ENCODE measurements at places on chromosomes 16 and 17.

DNA sequence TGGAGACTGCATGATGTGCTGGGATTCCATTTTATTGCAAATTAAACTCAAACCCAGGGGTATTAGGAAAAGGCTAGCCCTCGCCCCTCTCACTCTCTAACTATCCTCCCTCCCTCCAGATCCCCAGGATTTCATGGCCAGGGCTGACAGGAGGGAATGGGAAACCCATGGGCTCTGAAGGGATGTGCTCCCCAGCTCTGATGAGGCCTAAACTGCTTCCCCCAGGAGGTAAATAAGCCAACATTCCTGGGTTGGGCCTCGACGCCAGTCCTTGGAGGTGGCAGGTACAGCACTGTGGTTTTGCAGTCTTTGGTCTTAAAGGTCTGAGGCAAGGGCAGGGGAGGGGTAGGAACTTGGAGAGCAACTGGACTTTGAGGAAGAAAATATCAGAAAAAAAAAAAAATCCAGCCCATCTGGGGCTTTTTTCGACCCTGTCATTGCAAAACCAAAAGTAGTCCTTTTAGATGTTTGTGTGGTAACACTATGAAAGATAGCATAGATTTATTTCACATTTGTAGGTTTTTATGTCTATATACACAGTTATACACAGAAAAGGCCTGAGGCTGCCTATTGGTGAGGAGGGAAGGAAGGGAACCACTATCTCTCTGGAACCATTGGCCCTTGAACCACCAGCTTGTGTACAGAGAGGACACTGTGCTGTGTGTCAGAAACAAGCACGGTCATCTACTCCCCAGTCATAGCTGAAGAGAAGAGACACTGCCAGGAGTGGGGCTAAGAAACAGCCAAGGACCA lies 12.0 kb downstream of the C17orf113 start:
- H3K4me3 ChIP-seq = no peak overlapping the region
- DNase-seq = no peak
- H3K27ac ChIP-seq = no peak overlapping the region
- no peaks in the 10 kb centered on the region for H3K36me3 ChIP-seq

- no peaks in the 10 kb centered on the region for H3K27me3 ChIP-seq
- H3K4me1 ChIP-seq = peaks cover 7% of the 10 kb centered on the region
- no peak overlapping the region for H3K27ac ChIP-seq
- DNase-seq = no peak
- peak overlapping the region; percentile 54 for H3K4me3 ChIP-seq
Observed at GRCh38 chr17:81033535-81034167, 1.3 kb upstream of the BAIAP2 start.

GRCh38 chr17:8951206-8951605 lies 14.3 kb downstream of the PIK3R5 start:
- no peaks in the 10 kb centered on the region for H3K27me3 ChIP-seq
- H3K36me3 ChIP-seq = no peaks in the 10 kb centered on the region
- peak overlapping the region; percentile 40 for H3K27ac ChIP-seq
- H3K4me3 ChIP-seq = no peak overlapping the region
- no peak for DNase-seq
- peaks cover 51% of the 10 kb centered on the region for H3K4me1 ChIP-seq

GRCh38 chr17:72151565-72152386 lies 31.0 kb downstream of the SOX9 start:
- no peaks in the 10 kb centered on the region for H3K4me1 ChIP-seq
- DNase-seq = no peak
- no peak overlapping the region for H3K27ac ChIP-seq

DNA sequence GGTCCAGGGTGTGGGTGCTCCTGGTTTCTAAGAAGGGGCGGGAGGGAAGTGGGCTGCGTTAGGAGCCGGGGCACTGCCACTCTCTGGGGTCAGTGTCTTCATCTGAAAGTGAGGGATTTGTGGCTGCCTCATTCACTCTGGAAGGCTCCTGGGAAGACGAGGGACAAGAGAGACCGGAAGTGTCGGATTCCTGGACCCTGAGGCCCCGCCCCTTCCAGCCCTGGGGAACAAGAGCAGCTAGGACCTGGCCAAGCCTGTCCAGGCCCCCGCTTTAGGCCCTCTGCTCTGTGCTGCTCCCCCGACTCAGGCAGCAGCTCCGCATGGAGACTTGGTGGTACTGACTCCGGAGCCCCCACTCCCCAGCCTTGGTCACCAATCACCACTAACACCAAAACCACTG lies 6.5 kb downstream of the LGALS3BP start:
- no peaks in the 10 kb centered on the region for H3K4me1 ChIP-seq
- no peak overlapping the region for H3K4me3 ChIP-seq
- DNase-seq = no peak
- H3K27me3 ChIP-seq = no peaks in the 10 kb centered on the region
- H3K36me3 ChIP-seq = no peaks in the 10 kb centered on the region

DNA sequence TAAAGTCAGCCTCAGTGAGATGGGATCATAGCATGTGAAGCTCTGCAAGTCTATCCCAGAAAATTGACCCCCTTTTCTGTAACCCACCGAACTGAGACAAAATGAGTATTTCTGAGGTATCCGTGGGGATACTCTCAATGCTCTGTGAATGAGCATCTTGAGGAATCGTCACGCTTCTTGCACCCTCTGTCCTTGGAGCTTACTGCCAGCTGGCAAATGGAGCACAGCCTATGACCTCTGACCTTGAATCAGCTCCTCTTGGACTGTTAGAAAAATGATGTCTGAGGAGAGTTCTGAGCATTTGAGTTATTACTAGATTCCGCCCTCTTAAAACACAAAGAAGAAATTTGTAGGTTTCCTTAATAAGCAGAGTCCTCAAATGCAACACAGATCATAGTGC lies 342.1 kb downstream of the ZFHX3 start:
- H3K4me3 ChIP-seq = no peak overlapping the region
- no peaks in the 10 kb centered on the region for H3K4me1 ChIP-seq
- no peak overlapping the region for H3K27ac ChIP-seq
- H3K27me3 ChIP-seq = no peaks in the 10 kb centered on the region
- no peak for DNase-seq

DNA sequence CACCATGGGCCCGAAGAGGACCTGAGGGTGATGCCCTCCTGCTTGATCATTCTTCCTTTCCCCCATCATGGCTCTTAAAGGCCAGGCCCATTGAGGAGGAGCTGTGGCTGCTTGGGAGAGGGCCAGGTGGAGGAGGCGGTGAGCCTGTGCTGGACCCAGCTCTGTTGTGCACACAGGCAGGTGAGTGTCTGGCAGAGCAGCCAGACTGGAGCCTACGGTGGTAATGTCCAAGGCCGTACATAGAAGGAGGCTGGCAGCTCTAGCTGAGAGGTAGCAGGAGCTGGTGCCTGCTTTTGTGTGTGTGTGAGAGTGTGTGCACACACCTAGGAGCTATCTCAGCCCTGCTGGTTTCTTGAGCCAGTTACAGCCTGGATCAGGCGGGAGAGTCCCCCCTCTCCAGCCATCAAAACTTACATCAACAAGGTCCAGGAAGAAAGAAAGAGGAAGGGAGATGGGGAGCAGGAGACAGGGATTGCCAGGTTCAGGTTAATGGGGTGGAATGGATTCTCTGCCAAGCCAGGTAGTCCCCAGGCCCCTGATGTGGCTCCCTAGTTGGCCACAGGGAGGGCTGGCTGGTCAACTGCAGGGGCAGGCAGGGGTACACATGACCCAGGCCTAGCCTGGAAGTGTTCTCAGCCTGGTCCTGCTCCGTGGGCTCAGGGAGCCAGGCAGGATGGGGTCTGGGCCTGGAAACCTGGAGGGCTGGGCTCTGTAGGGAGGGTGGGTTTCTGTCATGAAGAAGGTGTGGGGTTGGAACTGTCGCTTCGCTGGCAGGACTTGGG lies 107.1 kb downstream of the RAP1GAP2 start:
- H3K4me1 ChIP-seq = no peaks in the 10 kb centered on the region
- H3K27ac ChIP-seq = no peak overlapping the region

GRCh38 chr17:29143894-29144293 lies 36.3 kb downstream of the MYO18A start:
- DNase-seq = no peak
- no peaks in the 10 kb centered on the region for H3K36me3 ChIP-seq
- H3K4me1 ChIP-seq = peaks cover 34% of the 10 kb centered on the region
- no peak overlapping the region for H3K4me3 ChIP-seq
